ENCODE measurements at places on chromosomes 12 and 14. TPM values are rescaled to one million over a fixed set of nuclear protein-coding genes. Genes with fewer than 3 reads are reported as not detected.
A peak's percentile ranks its signal among the peaks of the same experiment; 100 is the strongest.

The KRT73 gene
- total RNA-seq: not detected

The PMCH gene
- total RNA-seq: not detected

DNA sequence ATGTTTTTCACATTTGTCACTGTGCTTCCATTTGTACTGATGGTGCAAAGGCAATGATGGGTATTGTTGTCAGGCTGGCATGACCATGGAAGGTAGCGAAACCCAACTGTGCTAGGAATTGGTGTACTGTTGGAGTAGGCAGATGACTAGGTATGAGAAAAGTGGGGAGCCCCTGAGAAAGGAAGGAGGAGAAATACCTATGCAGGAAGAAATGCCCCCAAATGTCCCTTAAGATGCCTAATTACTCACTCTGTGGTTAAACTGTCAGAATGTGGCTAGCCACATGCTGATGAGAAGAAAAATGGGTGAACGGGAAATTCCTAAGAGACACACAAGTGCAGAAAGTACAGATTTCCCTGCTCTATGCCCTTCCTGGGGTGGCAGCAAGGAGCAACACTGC lies 339.1 kb downstream of the TMEM132D start:
- DNase-seq: no peak

- DNase-seq: peak; percentile 85
These were observed 227.3 kb downstream of the KTN1 start for GRCh38 chr14:55807053-55807880.

- DNase-seq: no peak
These were observed 56.4 kb upstream of the FBXO33 start for GRCh38 chr14:39488600-39488999.

GRCh38 chr14:61839507-61839906 lies 77.3 kb downstream of the SNAPC1 start:
- DNase-seq: no peak

DNA sequence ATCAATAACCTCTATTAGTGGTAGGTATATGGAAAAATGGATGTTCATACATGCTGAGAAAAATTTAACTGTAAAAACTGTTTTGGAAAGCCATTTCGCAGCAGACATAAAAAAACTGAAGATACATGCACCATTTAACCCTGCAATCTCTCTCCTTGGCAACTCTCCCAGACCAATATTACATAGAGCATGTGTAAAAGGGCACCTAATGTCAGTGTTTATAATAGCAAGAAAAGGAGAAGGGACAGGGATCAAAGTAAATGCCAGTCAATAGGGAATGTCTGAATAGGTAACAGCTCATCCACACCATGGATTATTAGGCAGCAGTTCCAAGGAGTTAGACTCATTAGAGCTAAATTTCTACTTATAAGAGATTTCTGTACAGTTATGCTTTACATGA lies 77.2 kb downstream of the BTG1 start:
- DNase-seq: no peak

DNA sequence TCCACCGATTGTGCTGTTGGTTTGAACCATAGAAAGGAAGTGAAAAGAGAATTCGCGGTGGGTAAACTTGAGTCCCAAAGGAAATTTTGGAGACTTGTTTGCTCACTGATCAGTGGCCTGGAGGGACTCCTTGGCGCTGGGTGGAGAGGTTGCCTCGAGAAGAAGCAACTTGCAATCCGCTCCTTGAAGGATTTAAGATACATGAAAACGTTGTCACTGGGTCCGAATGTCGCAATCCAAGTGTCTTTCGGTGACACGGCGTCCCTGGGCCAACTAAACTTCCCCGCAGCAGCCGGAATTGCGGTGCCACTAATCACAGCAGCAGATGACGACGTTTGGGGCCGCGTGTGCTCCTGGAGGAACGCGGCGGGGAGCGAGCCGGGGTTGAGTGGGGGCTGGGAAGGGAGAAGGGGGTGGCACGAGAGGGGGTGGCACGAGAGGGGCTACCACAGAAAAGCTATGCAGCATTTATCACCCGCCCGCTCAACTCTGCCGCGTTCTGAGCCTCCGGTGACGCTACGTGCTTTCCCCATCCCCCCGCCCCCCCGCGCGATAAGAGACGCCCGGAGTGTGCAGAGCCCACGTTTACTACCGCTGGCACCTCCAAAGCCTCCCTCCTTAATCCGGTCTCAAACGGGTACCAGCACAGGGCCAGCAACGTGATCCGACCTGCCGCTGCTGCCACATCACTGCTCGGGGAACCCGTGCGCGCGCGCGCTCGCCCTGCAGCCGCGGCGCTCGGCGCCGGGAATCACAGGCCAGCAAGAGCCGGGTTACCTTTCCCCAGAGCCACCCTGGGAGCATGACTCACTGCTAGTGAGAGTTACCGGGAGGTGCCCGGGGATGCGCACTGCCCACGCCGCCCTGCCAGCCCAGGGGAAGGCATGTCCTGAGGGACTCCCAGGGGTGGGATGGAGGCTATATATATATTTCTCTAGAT lies 833 bp upstream of the BHLHE41 start:
- peak; percentile 43 for DNase-seq

DNA sequence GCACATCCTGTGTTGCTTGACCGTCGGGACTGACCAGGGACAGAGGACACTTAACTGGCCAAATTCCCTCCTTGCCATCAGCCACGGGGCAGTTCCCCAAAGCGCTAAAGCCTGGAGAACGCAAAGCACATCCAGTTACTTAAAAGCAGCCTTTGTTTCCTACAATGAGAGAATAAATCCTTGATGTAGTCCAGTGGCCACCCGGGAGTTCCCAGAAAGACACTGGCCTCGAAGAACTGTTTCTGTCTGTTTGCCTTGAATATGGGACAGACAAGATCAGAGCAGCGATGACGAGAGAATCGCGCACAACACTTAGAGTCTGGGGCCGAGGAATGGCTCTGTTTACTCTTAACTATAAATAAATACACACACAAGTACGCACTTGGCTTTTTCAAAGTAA lies 102.2 kb downstream of the TNFAIP2 start:
- DNase-seq: no peak

DNA sequence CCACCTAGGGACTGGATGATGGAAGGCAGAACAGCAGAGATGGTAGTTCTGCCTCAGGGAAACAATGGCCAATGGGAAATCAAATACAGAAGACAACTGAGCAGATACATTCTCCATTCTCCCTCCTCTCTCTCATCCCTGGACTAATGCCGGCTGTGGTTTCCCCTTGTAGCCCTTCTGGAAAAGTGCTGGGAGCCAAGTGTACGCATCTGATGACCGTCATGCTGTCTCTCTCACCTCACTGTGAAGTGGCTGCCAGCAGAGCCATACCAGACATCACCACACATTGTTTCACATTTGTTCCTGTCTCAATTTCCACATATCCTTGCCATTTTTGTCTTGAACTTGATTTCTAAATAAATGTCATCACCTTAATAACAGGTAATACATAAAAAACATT lies 3.1 kb downstream of the TAS2R46 start:
- DNase-seq: no peak

All from omental fat pad (tissue), 4 donors.